ENCODE measurements at places on chromosomes 3 and 15. TPM values are rescaled to one million over a fixed set of nuclear protein-coding genes. Genes with fewer than 3 reads are reported as not detected.

The ADAMTS17 gene
- 5.5 TPM for total RNA-seq

The OR5H14 gene
- not detected for total RNA-seq

The WNT5A gene
- 113 TPM for total RNA-seq

The CYFIP1 gene
- 36.7 TPM for total RNA-seq

GRCh38 chr3:125262161-125262560 is 49.6 kb upstream of the SLC12A8 start:
- peak; percentile 25 for DNase-seq

DNA sequence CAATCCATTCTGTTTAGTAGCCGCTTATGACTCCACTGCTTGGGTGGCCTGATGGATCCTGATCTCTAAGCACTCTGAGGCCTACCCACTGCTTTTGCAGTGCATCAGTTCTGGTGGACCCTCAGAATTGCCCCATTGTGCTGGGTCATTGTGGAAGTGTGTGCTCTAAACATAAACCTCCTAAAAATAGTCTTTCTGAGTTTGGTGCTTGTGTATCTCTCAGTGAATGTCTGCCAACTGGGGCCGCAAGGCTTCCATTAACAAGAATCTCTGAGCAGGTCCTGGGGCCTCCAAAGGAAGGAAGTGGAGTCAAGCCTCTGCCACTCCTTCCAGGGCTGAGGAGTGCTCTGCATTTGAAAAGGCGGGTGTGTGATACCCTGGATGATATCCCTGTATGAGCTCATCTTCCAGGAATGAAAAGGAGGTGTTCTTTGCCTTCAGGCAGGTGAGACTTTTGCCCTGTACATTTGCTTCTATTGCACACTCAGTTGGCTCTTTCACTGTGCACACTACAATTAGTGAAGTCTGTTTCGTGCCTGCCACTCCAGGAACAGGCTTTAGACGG is 80.0 kb upstream of the CACNA2D3 start:
- no peak for DNase-seq

DNA sequence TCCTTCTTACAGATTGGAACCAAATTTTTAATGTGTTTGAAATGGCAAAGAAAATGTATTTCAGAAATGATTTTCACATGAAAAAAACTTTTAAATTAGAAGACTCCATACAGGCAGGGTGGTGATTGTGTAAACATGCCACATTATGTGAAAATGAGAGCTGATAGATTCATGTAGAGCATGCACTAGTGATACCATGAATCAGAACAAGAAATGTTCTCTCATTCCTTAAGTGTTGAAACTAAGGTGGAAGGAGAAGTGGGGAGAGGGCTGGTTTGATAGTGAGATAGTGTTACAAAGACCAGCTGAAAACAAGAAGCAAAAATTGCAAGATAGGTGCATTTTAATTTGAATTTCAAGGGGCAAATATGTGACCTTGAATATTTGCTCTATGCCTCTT is 100.3 kb downstream of the CCNL1 start:
- DNase-seq, result no peak

- DNase-seq, result no peak
These were observed 183.3 kb upstream of the DCBLD2 start for GRCh38 chr3:99084826-99085225.

GRCh38 chr15:74384881-74385643 is 17.6 kb upstream of the CYP11A1 start:
- no peak for DNase-seq

DNA sequence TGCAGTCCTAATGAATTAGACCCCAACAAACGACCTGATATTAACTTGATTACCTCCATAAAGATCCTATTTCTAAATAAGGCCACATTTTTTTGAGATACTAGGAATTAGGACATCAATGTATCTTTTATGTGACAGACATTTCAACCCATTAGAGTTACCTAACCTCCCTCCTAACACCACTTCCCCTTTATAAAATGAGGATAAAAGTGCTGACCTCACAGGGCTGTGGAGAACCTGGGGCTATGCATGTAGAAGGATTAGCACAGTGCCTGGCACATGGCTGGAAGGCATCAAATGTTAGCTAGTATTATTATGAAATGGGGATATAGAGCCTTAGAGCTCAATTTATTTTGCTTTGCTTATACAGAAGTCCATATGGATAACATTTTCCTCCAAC is 53.5 kb upstream of the LRRN1 start:
- DNase-seq, result no peak

GRCh38 chr3:64460877-64461276 is 226.9 kb downstream of the ADAMTS9 start:
- no peak for DNase-seq

DNA sequence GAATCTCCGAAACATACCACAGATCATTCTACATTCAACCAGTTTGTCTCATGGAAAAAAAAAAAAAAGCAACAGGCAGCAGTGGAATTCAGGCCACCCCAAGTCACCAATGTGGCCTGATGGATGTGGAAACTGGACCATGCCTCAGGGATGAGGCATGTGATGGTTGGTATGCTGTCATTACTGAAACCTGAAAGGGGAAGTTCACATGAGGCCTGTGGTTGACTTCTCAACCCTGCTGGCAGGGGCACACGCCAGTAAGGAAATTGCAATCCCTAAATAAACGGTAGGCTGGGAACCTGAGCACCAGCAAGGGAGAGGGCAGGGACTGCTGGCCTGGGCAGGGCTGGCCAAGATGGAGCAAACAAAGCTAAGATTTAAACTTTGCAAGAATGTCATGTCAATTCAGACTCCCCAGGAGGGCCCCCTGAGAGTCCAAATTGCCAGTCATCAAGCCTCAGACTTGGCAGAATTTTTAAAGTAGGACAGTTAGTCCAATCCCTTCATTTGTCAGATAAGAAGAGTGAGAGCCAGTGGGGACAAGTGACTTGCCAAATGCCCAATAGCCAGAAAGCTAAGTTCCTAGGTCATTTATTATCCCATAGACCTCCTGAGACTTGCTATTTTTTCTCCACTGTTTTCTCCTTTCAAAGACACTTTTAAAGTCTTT is 310.4 kb downstream of the ERC2 start:
- peak; percentile 6 for DNase-seq

The PRR20G gene
- total RNA-seq, result not detected

The CHST14 gene
- 18.3 TPM for total RNA-seq

The SLC24A1 gene
- total RNA-seq, result 2.5 TPM

- no peak for DNase-seq
These were observed 20.1 kb upstream of the PPIB start for GRCh38 chr15:64182859-64183370.

The LYZL4 gene
- total RNA-seq, result 4.3 TPM
